RPMI8226 (cell line): ENCODE measurements at places on chromosomes 7 and 10.
A peak's percentile ranks its signal among the peaks of the same experiment; 100 is the strongest.

GRCh38 chr7:78055001-78055573, 256.5 kb downstream of the PHTF2 start:
- no peak for DNase-seq

DNA sequence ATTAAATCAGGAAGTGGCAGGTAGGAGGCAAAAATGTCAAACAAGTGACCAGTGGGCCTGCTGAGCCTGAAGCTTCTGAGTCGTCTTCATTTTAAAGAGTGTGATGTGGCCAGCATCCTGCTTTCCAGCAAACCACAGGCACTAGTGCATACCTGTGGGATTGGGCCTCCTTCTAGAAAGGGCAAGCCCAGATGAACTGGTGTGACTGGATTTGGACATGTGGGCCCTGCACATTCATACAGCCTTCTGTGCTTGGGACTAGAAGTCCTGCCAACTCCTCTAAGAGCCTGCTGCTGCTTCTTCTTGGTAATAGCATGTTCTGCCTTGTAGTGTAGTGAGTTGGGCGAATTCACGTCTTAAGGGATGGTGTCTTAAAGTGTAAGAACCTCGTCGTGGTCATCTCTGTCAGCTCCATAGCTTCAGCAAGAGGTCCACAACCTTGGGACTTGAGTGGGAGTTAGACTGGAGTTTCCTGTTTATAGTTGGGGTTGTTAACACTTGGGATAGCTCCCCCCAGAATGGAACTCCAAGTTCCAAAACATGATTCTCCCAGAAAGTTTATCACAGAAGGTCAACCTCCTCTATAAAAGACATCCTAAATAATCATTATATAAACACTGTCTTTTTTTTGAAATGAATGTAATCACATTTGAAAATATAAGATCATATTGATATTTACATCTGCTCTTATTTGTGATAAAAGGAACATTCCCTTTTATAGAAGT, 11.2 kb downstream of the BMPER start:
- DNase-seq, result no peak

DNA sequence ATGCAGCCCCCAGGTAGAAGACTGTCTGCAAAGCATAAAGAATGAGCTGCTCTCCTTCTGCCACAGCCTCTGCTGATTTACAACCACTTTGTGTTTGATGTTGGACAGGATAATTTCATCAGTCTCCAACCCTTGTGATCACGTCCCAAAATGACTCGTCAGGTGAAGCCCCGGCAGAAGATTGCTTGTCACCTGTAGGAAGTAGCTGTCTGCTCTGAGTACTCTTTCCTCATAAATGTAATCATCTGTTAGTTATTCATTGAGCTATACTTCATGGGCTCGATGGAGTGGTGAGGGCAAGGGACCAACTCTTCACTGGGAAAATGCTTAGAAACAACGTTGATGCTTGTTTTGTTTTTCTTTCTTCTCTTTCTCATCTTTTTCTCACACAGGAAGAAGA, 290.9 kb upstream of the SP8 start:
- DNase-seq, result no peak

GRCh38 chr10:102962951-102963755, 45.1 kb downstream of the CNNM2 start:
- DNase-seq, result no peak

- no peak for DNase-seq
These were observed 25.4 kb upstream of the USP6NL start for GRCh38 chr10:11636697-11637303.

DNA sequence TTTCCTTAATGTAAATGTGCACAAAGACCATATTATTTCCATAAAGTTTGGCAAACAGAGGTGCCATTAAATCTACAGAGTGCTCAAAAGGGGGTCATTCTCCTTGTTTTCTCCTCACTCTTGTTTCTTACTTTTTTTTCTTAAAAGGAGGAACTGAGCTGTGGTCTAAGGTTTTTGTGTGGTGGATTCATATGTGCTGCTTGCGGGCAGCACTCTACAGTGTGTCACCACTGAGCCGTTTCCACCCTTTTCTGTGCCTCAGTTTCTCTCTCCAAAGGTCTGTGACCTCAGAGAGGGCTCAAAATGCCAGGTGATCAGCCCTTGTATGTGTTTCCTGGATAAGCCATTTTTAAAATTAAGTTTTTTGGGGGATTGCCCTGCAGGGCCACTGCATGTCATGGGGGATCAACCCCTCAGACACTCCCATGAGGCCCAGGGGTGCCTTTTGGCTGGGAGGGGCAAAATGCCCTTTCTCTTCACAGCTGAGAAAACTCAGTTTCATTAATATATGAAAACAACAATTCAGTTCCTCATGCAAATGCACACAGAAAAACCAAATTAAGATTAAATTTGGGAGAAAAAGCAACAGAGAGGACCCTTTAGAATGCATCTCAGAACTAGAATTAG, 56.9 kb upstream of the VOPP1 start:
- no peak for DNase-seq

GRCh38 chr10:132027423-132027983, 38.2 kb upstream of the JAKMIP3 start:
- no peak for DNase-seq

GRCh38 chr7:23544913-23545354, 13.2 kb upstream of the TRA2A start:
- peak; percentile 55 for DNase-seq
